Caco-2 (cell line): ENCODE measurements at places on chromosomes 12 and 14. TPM values are rescaled to one million over a fixed set of nuclear protein-coding genes. Genes with fewer than 3 reads are reported as not detected.

FGF6 gene
- not detected in 2 replicates for total RNA-seq

DNA sequence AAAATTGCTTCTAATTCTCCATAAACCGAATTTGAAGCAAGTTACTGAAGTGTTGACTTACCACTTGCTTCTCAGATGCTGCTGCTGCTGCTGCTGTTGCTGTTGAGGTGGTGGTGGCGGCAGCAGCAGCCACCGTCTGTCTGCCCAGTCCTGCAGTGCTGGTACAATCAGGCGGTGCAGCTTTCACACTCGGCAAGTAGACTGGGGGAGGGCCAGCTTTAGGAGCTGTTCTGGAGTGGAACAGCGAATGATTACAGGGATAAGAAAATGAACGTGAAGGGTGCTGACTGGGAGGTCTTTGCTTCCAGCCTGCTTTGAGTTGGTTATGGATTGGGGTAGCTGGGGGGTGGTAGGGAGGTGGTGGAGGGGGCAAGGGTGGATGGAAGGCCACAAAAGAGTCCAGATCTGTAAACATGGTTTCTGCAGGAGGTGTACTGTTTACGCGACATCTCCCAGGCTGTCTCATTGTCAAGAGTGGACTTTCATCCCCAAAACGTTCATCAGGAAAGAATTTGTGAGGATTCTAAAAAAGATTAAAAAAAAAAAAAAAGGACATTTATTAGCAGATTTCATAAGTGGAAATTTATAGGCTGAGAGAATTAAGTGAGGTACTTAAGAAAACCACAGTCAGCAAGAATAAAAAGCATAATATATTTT, 38.8 kb downstream of the UBR7 start:
- no peak overlapping the region for H3K4me3 ChIP-seq
- H3K36me3 ChIP-seq = peaks cover 1% of the 10 kb centered on the region; the same call in 1 of the 2 replicates
- peak overlapping the region; percentile 68 for H3K27ac ChIP-seq
- no peaks in the 10 kb centered on the region for H3K4me1 ChIP-seq

GRCh38 chr12:41008472-41008871, 179.6 kb upstream of the PDZRN4 start:
- no peaks in the 10 kb centered on the region for H3K27me3 ChIP-seq
- H3K4me3 ChIP-seq = no peak overlapping the region
- H3K27ac ChIP-seq = no peak overlapping the region
- H3K4me1 ChIP-seq = no peaks in the 10 kb centered on the region
- H3K36me3 ChIP-seq = no peaks in the 10 kb centered on the region

DCP1B gene
- total RNA-seq = 8.2 and 8.9 TPM in 2 replicates

DNA sequence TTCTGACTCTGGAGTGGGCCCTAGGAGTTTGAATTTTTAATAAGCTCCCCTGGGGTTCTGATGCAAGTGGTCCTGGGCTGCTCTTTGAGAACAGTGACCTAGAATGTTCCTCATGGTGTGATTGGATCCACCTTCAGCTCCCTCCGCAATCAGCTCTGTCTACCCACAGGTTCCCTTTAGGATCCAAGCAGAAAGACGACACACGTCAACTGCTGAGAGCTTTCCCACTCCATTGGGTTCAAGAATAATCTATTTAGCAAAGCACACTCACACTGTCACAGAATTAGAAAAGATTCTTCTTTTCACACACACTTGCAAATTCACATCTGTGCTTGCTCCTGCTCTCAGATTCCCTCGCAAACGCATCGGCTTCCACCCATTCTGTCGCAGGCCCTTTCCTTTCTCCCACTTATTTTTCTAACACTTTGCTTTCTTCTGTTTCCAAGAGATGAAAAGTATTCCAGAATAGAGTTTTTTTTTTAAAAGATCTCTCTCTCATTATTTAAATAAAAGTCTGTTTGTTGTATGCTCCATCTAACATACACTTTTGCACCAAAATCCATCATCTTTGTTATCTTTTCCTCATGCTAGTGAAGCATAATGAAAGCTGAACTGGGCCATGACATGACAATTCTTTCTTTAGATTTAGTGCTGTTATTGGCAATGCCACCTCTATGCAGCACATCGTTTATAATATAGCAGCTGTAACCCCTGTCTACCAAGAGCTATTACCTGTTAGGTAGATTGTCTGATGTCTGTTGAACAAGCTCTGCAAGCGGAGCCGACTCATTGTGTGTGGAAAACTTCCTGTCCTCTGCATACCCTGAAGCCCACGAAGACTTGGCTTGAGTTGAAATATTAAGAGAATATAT, 73.1 kb downstream of the CACNA1C start:
- no peaks in the 10 kb centered on the region for H3K27me3 ChIP-seq
- no peaks in the 10 kb centered on the region for H3K36me3 ChIP-seq
- H3K4me1 ChIP-seq = no peaks in the 10 kb centered on the region

DNA sequence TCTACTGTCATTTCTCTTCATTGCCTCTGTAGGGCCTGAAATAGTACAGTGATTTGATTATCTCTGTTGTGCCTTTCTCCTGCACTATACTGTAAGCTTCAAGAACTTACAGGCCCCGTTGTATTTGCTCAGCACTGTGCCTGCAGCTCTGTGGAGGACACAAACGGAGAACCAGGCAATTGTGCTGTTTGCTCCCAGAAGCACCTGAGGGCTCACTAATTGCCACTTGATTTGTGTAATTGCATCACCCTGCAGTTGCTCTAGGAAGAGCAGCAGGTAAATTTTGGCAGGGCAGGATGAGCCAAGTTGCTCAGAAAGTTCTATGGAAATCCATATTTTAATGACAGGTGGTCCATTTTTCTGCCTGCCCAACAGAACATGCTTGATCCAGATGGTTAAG, 11.6 kb upstream of the KRT82 start:
- no peak overlapping the region for H3K4me3 ChIP-seq
- no peaks in the 10 kb centered on the region for H3K27me3 ChIP-seq
- H3K4me1 ChIP-seq = no peaks in the 10 kb centered on the region
- H3K36me3 ChIP-seq = no peaks in the 10 kb centered on the region
- no peak for DNase-seq

LHX5 gene
- total RNA-seq = 0.25 and 0.30 TPM in 2 replicates

GRCh38 chr12:71972441-71973074, 33.9 kb downstream of the TPH2 start:
- H3K4me1 ChIP-seq = no peaks in the 10 kb centered on the region
- no peak for DNase-seq
- no peaks in the 10 kb centered on the region for H3K27me3 ChIP-seq
- no peak overlapping the region for H3K4me3 ChIP-seq

MARCHF9 gene
- total RNA-seq = 11.0 and 12.0 TPM in 2 replicates

DNA sequence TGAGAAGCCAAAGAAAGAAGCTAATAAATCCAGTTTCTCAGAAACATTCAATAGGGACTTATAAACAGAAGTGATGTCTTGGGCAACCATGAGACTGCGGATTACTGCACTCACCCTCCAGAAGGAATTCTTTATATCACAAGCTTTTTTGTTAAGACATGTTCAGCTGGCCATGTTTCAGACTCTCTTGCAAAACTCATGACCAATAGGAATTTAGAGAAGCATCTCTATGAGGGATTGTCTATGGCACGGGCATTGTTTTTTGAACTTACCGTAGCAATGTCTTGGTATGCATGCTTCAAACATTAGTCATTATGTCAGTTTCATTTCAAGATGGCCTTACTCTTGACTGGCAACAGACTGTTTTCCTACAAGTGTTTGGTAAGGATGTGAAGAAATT, 15.5 kb upstream of the ZNF268 start:
- H3K27ac ChIP-seq = no peak overlapping the region
- no peaks in the 10 kb centered on the region for H3K4me1 ChIP-seq
- H3K36me3 ChIP-seq = no peaks in the 10 kb centered on the region
- no peak for DNase-seq

DNA sequence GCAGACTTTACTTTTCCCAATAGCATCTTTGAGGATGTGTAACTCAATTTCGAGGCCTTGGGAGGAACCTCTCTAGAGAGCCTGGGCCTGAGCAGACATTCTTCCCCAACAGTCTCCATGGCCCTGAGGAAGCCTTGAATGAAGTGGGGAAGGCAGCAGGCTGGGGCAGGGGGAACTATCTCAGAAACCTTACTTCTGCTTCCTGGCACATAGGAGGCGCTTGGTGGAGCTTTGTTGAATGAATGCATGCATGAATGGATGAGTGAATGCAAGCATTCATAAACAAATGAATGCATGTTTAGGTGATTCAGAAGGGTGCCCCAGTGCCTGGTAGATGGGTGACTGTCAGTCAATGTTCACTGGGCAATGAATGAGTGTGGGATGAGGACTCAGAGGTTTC, 58.3 kb downstream of the GALNT16 start:
- H3K36me3 ChIP-seq = no peaks in the 10 kb centered on the region
- H3K4me3 ChIP-seq = no peak overlapping the region
- H3K4me1 ChIP-seq = no peaks in the 10 kb centered on the region
- no peak for DNase-seq

- no peak for DNase-seq
- H3K27ac ChIP-seq = peak overlapping the region; percentile 92
Measured at GRCh38 chr14:64762044-64763034, 58.1 kb downstream of the PLEKHG3 start.

EIF2S3B gene
- total RNA-seq = 0.73 and 1.1 TPM in 2 replicates

GRCh38 chr12:32266756-32267155, 132.6 kb upstream of the FGD4 start:
- peaks cover 23% of the 10 kb centered on the region for H3K4me1 ChIP-seq
- no peak for DNase-seq
- H3K27ac ChIP-seq = no peak overlapping the region
- no peak overlapping the region for H3K4me3 ChIP-seq
- H3K36me3 ChIP-seq = no peaks in the 10 kb centered on the region
- H3K27me3 ChIP-seq = no peaks in the 10 kb centered on the region

OR4E2 gene
- total RNA-seq = not detected in 2 replicates

GRCh38 chr12:13851828-13852227, 129.6 kb downstream of the GRIN2B start:
- H3K36me3 ChIP-seq = no peaks in the 10 kb centered on the region
- no peak overlapping the region for H3K27ac ChIP-seq
- no peaks in the 10 kb centered on the region for H3K27me3 ChIP-seq
- no peak overlapping the region for H3K4me3 ChIP-seq
- H3K4me1 ChIP-seq = no peaks in the 10 kb centered on the region

PRB2 gene
- total RNA-seq = not detected in 2 replicates

SYNE2 gene
- total RNA-seq = 48.5 and 50.3 TPM in 2 replicates

KCNH3 gene
- 0.16 and 0.27 TPM in 2 replicates for total RNA-seq

GPR84 gene
- not detected in 2 replicates for total RNA-seq

TNFAIP2 gene
- total RNA-seq = 7.9 and 8.1 TPM in 2 replicates

DNA sequence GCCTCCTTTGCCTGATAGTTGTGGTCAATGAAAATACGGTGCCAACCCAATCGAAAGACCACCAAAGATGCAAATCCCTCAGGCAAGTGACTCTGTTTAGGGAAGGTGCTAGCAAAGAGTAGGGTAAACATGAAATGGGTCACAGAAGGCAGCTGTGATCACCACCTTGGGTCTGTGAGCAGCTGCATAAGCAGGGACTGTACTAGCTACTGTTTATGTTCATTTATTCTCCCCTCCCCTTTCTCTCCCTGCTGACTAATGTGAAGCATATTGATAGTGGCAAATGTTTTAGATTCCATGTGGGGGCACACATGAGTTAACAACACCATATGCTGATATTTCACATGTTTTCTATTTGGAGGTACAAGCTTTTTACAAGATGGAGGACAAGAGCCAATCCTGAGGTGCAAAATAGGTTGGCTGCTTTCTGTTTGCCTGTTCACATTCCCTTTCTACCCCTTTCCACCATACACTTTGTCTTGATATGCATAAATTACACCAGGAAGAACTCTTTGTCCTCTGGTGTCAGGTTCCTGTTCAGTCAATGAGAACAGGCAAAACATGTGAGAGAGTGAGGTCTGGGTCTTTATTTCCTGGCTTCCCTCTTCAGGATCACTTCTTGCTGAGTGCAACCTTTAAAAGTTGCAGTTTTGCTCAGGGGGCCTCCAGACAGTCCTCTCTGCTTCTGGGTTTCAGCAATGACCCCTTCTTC, 71.1 kb downstream of the AVPR1A start:
- H3K36me3 ChIP-seq = no peaks in the 10 kb centered on the region
- no peak overlapping the region for H3K4me3 ChIP-seq

DNA sequence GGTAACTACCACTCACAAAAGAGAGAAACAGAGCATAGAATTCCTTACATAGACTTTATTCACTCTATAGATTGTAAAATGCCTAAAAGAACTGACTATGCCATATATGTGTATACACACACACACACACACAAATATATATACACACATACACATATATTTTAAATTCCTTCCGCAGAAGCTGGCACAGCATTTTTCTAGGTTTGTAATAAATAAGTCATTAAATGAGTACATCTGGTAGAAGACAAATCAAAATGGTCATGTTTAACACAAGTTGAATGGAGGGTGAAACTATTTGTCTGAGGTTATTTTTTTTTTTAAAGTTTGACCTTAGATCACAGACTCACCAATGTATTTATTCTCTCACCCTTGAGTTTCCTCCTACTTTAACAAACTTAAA, 58.2 kb downstream of the CCER1 start:
- H3K36me3 ChIP-seq = no peaks in the 10 kb centered on the region
- peaks cover 24% of the 10 kb centered on the region for H3K4me1 ChIP-seq
- no peak overlapping the region for H3K27ac ChIP-seq
- no peaks in the 10 kb centered on the region for H3K27me3 ChIP-seq

- H3K4me3 ChIP-seq = no peak overlapping the region
- no peaks in the 10 kb centered on the region for H3K27me3 ChIP-seq
- no peaks in the 10 kb centered on the region for H3K36me3 ChIP-seq
Measured at GRCh38 chr12:55072083-55072482, 52.3 kb downstream of the NEUROD4 start.

GRCh38 chr12:77256956-77257355, 191.6 kb upstream of the E2F7 start:
- no peak overlapping the region for H3K4me3 ChIP-seq
- no peaks in the 10 kb centered on the region for H3K27me3 ChIP-seq
- H3K27ac ChIP-seq = no peak overlapping the region
- H3K36me3 ChIP-seq = no peaks in the 10 kb centered on the region
- H3K4me1 ChIP-seq = no peaks in the 10 kb centered on the region

DNA sequence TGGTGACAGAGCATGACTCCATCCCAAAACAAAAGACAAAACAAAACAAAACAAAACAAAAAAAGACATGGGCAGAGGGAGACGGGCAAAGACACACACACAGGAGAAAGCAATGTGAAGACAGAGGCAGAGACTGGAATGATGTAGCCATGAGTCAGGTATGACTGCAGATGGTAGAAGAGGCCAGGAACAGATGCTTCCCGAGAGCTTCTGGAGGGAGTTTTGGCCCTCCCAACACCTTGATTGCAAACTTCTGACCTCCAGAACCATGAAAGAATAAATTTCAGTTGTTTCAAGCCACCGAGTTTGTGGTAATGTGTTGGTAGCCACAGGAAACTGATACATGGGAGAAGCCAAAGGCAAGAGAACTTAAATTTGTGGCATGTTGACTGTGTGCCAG, 27.1 kb downstream of the VWF start:
- DNase-seq = no peak
- no peaks in the 10 kb centered on the region for H3K27me3 ChIP-seq
- no peak overlapping the region for H3K4me3 ChIP-seq
- H3K27ac ChIP-seq = no peak overlapping the region
- peaks cover 13% of the 10 kb centered on the region for H3K4me1 ChIP-seq

PEBP1 gene
- 134 and 136 TPM in 2 replicates for total RNA-seq

GRCh38 chr14:52049721-52050588, 18.9 kb downstream of the NID2 start:
- peak overlapping the region; percentile 22 for H3K27ac ChIP-seq
- peaks cover 18% of the 10 kb centered on the region for H3K4me1 ChIP-seq
- peak; percentile 59 for DNase-seq
- H3K27me3 ChIP-seq = no peaks in the 10 kb centered on the region
- no peaks in the 10 kb centered on the region for H3K36me3 ChIP-seq

GRCh38 chr14:93100570-93100969, 15.2 kb downstream of the ITPK1 start:
- no peaks in the 10 kb centered on the region for H3K36me3 ChIP-seq
- H3K27me3 ChIP-seq = no peaks in the 10 kb centered on the region
- no peak for DNase-seq

GRCh38 chr14:77009014-77009413, 19.5 kb downstream of the IRF2BPL start:
- peak overlapping the region; percentile 86 for H3K27ac ChIP-seq
- peaks cover 53% of the 10 kb centered on the region for H3K4me1 ChIP-seq

CLEC1B gene
- total RNA-seq = not detected in 2 replicates
